ENCODE measurements at places on chromosomes 4 and X. TPM values are rescaled to one million over a fixed set of nuclear protein-coding genes. Genes with fewer than 3 reads are reported as not detected.
A peak's percentile ranks its signal among the peaks of the same experiment; 100 is the strongest.

- no peaks in the 10 kb centered on the region for H3K36me3 ChIP-seq
- no peak overlapping the region for H3K27ac ChIP-seq
- DNase-seq: no peak
- no peak overlapping the region for H3K4me3 ChIP-seq
These were observed 136.9 kb upstream of the PDE5A start for GRCh38 chr4:119765469-119765868.

- H3K4me3 ChIP-seq: no peak overlapping the region
- H3K36me3 ChIP-seq: no peaks in the 10 kb centered on the region
- DNase-seq: peak; percentile 58
- no peaks in the 10 kb centered on the region for H3K4me1 ChIP-seq
These were observed 234.8 kb upstream of the JADE1 start for GRCh38 chr4:128574706-128575105.

DNA sequence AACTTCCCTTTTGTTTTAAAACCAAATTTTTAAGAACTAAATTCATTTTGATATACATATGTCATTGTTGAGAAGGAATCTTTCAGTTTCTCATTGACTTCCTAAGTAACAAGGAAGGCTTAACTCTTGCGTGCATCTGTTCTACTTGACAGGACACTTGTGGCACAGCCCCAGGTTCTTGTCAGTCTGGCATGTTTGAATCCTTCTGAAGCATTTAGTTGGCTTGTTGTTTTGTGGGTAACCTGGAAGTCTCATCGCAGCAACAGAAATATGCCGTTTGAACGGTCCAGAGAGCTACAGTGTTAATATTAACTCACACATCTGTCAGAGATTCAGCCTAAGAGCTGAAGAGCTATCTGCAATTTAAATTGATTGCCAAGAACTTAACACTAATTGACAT is 76.0 kb downstream of the GLRA3 start:
- H3K4me1 ChIP-seq: no peaks in the 10 kb centered on the region
- H3K4me3 ChIP-seq: no peak overlapping the region
- H3K36me3 ChIP-seq: no peaks in the 10 kb centered on the region

GRCh38 chrX:112704187-112704586 is 24.4 kb upstream of the LHFPL1 start:
- no peaks in the 10 kb centered on the region for H3K4me1 ChIP-seq
- no peaks in the 10 kb centered on the region for H3K36me3 ChIP-seq
- H3K4me3 ChIP-seq: no peak overlapping the region
- H3K27ac ChIP-seq: no peak overlapping the region
- no peaks in the 10 kb centered on the region for H3K27me3 ChIP-seq

GRCh38 chr4:8289956-8290700 is 20.6 kb downstream of the HTRA3 start:
- no peak for DNase-seq
- no peaks in the 10 kb centered on the region for H3K36me3 ChIP-seq
- H3K27me3 ChIP-seq: no peaks in the 10 kb centered on the region
- H3K4me3 ChIP-seq: no peak overlapping the region
- no peaks in the 10 kb centered on the region for H3K4me1 ChIP-seq

DNA sequence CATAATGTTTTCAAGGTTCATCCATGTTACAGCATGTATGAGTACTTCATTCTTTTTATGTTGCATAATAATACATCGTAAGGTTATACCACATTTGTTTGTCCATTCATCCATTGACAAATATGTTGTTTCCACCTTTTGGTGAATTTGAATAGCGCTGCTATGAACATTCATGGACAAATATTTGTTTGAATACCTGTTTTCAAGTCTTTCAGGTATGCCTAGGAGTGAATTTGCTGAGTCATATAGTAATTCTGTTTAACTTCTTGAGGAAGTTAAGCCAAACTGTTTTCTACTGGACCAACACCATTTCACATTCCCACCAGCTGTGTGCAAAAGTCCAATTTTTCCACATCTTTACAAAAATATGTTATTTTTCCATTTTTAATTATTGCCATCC is 31.5 kb downstream of the IRS4 start:
- no peaks in the 10 kb centered on the region for H3K36me3 ChIP-seq
- H3K4me3 ChIP-seq: no peak overlapping the region
- H3K27ac ChIP-seq: no peak overlapping the region
- no peaks in the 10 kb centered on the region for H3K27me3 ChIP-seq
- no peak for DNase-seq

DNA sequence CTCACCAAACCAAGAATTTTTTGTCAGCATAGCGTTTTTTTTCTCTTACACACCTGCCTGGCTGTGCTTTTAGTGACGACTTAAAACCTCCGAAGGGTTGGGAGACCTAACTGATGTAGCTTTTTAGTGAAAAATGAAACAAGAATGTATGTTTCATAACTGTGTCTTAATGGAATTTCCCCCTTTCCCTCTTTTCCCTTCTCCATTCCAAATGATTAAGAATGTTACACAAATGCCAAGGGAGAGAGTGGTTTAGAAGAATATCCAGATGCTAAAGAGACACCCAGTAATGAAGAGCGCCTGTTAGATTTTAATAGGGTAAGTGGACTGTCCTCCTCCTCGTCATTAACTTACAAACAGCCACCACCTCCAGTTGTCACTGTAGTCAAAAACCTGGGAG is 33.2 kb upstream of the TBC1D14 start:
- DNase-seq: no peak
- H3K4me1 ChIP-seq: peaks cover 6% of the 10 kb centered on the region
- H3K36me3 ChIP-seq: peaks cover 76% of the 10 kb centered on the region
- H3K4me3 ChIP-seq: no peak overlapping the region
- no peaks in the 10 kb centered on the region for H3K27me3 ChIP-seq

DNA sequence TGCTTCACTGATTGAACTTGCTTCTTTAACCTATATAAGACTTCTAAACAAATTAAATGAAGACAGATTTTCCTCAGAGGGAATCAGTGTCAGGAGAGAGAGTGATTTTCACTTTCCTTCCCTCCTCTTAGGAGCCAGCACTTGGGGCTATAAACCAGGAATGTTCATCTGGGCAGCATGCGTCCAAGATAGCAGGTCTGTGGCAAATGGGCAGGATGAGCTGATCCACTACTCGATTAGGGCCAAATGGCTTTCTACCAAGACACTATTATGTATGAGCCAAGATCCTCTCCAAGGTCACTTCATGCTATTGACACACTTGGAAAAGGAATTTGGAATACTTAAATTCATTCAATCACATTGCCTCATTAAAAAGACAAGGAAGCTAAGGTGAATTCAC is 203.9 kb upstream of the GRID2 start:
- no peak overlapping the region for H3K27ac ChIP-seq
- no peak overlapping the region for H3K4me3 ChIP-seq
- H3K27me3 ChIP-seq: no peaks in the 10 kb centered on the region
- H3K4me1 ChIP-seq: no peaks in the 10 kb centered on the region

DNA sequence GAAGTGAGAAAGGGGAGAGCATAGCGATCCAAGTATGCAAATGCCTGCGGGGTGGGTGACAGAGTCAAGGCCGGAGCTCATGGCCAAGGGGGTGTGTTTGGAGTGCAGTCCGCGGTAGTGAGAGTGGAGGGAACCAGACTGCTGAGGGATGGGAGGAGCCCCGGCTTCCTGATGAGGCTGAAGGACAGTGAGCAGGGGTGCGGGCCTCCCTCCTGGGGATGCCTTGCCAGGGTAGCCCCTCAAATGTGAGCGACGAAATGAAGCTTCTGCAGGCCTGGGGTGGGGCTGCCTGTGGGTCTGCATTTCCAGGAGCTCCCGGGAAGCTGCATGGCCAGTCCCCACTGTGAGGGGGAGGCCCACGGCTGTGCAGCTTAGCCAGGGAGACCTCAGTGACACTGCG is 45.0 kb downstream of the PSAPL1 start:
- no peak overlapping the region for H3K4me3 ChIP-seq
- DNase-seq: no peak
- H3K27me3 ChIP-seq: peaks cover 2% of the 10 kb centered on the region
- H3K27ac ChIP-seq: no peak overlapping the region
- no peaks in the 10 kb centered on the region for H3K4me1 ChIP-seq

DNA sequence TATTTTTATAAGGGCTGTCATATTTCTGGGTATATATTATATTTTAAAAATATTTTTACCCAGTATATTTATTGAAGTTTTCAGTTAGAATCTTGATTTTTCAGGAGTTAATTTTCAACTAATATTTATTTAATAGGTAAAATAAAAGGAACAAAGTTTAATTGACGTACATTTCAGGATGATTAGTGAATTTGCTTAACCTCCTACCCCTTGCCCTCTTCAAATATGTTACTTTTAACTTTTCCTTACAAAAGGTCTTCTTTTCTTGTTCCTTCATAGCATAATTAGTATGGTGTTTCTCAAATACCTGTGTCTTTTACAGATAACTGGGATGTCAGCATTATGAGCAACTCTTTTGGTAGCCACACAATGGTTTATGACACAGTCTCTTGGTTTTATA is 24.8 kb upstream of the MSMO1 start:
- H3K36me3 ChIP-seq: peaks cover 18% of the 10 kb centered on the region
- no peak overlapping the region for H3K4me3 ChIP-seq
- no peak overlapping the region for H3K27ac ChIP-seq
- no peaks in the 10 kb centered on the region for H3K4me1 ChIP-seq
- no peak for DNase-seq
- H3K27me3 ChIP-seq: no peaks in the 10 kb centered on the region

DNA sequence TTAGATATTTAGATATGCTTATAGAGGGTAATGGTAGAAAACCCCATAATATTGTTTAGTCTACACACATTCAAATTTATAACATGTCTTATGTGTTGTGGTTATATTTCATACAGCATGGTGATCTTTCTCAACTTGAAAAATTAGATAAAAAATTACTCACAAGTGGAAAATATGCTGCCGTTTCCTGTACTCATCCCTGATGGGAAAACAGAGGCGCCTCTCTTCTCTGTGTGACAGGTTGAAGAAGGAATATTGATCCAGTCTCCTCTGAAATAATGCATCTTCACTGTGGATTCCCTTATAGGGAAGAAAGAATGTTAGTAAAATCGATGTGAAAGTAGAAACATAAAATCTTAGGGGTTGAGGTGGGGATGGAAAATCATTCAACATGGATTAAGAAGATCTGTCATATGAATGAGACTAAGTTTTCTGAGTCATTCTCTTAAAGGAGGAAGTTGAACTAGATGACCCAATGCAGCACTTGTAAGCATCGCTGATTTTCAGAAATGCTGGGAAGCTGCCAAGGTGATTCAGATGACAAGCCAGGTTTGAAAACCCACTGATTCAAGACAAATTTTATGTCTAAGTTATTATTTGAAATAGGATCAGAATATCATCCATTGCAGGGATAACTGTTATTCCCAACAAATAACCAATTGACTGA is 70.7 kb downstream of the ANKRD50 start:
- H3K4me3 ChIP-seq: no peak overlapping the region
- H3K36me3 ChIP-seq: no peaks in the 10 kb centered on the region
- no peaks in the 10 kb centered on the region for H3K4me1 ChIP-seq
- H3K27me3 ChIP-seq: no peaks in the 10 kb centered on the region

GRCh38 chr4:20359692-20360091 is 108.0 kb downstream of the SLIT2 start:
- no peak overlapping the region for H3K27ac ChIP-seq
- H3K36me3 ChIP-seq: no peaks in the 10 kb centered on the region
- no peaks in the 10 kb centered on the region for H3K4me1 ChIP-seq
- DNase-seq: no peak
- H3K4me3 ChIP-seq: no peak overlapping the region
- H3K27me3 ChIP-seq: no peaks in the 10 kb centered on the region

DNA sequence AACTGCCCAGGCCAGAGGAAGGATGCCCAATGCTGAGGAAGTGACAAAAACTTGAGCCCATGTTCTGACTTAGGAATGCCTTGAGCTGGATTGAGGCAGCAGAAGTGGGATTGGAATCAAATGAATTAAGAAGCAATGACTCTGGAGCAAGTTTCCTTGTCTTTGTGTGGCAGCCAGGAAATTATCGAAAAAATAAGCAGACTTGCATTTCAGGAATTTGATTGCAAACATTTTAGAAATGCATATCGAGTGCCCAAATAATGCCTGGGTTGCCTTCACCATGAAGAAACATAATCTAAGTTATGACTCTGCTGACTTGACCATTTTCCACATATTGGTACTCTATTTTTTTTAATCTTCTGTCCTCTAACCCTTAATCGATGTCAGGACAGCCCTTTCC is 9.5 kb downstream of the CYTL1 start:
- no peaks in the 10 kb centered on the region for H3K4me1 ChIP-seq
- no peaks in the 10 kb centered on the region for H3K27me3 ChIP-seq
- H3K36me3 ChIP-seq: no peaks in the 10 kb centered on the region

GRCh38 chr4:82561786-82562563 is at the start of gene TMEM150C:
TSS of gene TMEM150C (minus strand) at chr4:82561988. CDS start at chr4:82504657, 57,331 bp downstream.
- H3K4me3 ChIP-seq: no peak within 1 kb of the TSS
- peaks cover 26% of the 10 kb centered on the region for H3K27me3 ChIP-seq
- no peaks in the 10 kb centered on the region for H3K36me3 ChIP-seq
- peaks cover 7% of the 10 kb centered on the region for H3K4me1 ChIP-seq

DNA sequence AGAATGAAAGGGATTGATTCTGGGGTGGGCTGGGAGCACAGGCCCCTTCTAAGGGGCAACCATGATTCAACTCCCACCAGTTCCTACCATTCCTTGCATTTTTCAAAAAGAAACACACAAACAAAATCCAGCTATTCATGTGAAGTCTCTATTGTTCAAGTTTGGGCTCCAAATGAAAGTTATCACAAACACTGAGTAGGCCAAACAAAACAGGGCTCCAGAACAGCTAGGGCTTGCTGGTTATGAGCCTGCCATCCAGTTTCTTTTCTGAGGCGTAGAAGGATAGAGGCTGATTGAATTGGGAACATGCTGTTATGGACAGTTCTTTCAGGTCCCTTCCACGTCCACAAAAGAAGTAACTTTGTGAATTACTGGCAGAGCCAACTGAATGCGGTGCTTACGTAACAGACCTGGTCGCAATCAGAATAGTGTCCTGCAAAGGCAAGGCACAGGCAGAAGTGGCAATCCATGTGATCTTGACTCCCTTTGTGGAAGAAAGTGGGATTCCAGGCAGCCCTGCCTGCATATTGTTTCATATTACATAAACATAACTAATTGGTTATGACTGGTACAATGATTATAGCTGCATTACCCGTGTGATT is 244.5 kb downstream of the SCFD2 start:
- no peak overlapping the region for H3K27ac ChIP-seq
- H3K4me1 ChIP-seq: no peaks in the 10 kb centered on the region
- DNase-seq: no peak
- H3K4me3 ChIP-seq: no peak overlapping the region

GRCh38 chr4:155974996-155975395 is 21.3 kb upstream of the CTSO start:
- no peak overlapping the region for H3K27ac ChIP-seq
- H3K27me3 ChIP-seq: no peaks in the 10 kb centered on the region
- no peaks in the 10 kb centered on the region for H3K4me1 ChIP-seq
- H3K4me3 ChIP-seq: no peak overlapping the region
- no peak for DNase-seq
- H3K36me3 ChIP-seq: no peaks in the 10 kb centered on the region

MPC1L gene
- not detected for total RNA-seq

NAP1L2 gene
- total RNA-seq: 4.8 TPM

ITIH6 gene
- not detected for total RNA-seq

TBC1D1 gene
- 40.7 TPM for total RNA-seq

KCNIP4 gene
- total RNA-seq: not detected
